ENCODE measurements at places on chromosomes 2 and 18. TPM values are rescaled to one million over a fixed set of nuclear protein-coding genes. Genes with fewer than 3 reads are reported as not detected.

GRCh38 chr2:181660181-181660580 is 3.3 kb upstream of the CERKL start:
- H3K27ac ChIP-seq: no peak overlapping the region
- H3K36me3 ChIP-seq: no peaks in the 10 kb centered on the region
- H3K4me1 ChIP-seq: no peaks in the 10 kb centered on the region
- peaks cover under 1% of the 10 kb centered on the region for H3K27me3 ChIP-seq
- DNase-seq: no peak

GRCh38 chr2:174573621-174574081 is 24.0 kb downstream of the WIPF1 start:
- DNase-seq: no peak
- H3K27me3 ChIP-seq: no peaks in the 10 kb centered on the region
- H3K27ac ChIP-seq: no peak overlapping the region
- peaks cover 4% of the 10 kb centered on the region for H3K4me1 ChIP-seq
- H3K36me3 ChIP-seq: no peaks in the 10 kb centered on the region

GRCh38 chr2:102296449-102296848 is 14.9 kb upstream of the IL1RL1 start:
- H3K4me3 ChIP-seq: no peak overlapping the region
- no peaks in the 10 kb centered on the region for H3K4me1 ChIP-seq
- no peaks in the 10 kb centered on the region for H3K36me3 ChIP-seq
- H3K27me3 ChIP-seq: no peaks in the 10 kb centered on the region
- H3K27ac ChIP-seq: no peak overlapping the region
- DNase-seq: no peak

- no peak overlapping the region for H3K27ac ChIP-seq
- no peaks in the 10 kb centered on the region for H3K36me3 ChIP-seq
- H3K4me1 ChIP-seq: no peaks in the 10 kb centered on the region
- H3K27me3 ChIP-seq: no peaks in the 10 kb centered on the region
Observed at GRCh38 chr2:183995632-183996031, 602.7 kb upstream of the ZNF804A start.

Gene CDH2
- total RNA-seq: 49.5 TPM

DNA sequence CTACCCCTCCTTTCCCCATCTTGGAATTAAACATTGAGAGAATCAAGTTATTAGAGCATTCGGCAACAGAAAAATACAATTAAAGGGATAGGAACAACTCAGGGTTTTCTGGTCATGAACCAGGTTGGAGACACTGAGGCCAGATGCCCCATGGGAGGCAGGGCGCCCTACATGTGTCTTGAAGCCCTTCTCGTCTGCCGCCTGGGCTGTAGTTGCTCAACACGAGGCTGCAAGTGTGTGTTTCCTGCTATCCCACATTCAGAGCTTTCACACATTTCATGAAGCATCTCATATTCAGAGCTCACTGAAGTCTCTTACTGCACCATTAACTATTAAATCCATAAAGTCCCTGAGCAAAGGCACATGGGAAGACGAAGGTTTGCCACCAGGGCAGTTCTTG is 28.8 kb downstream of the TTC39C start:
- no peak for DNase-seq
- H3K36me3 ChIP-seq: no peaks in the 10 kb centered on the region
- no peaks in the 10 kb centered on the region for H3K27me3 ChIP-seq
- H3K4me3 ChIP-seq: no peak overlapping the region
- no peak overlapping the region for H3K27ac ChIP-seq

GRCh38 chr2:127032621-127033020 is 74.3 kb downstream of the BIN1 start:
- peaks cover 7% of the 10 kb centered on the region for H3K4me1 ChIP-seq
- no peak for DNase-seq
- no peak overlapping the region for H3K4me3 ChIP-seq
- no peak overlapping the region for H3K27ac ChIP-seq
- no peaks in the 10 kb centered on the region for H3K36me3 ChIP-seq

DNA sequence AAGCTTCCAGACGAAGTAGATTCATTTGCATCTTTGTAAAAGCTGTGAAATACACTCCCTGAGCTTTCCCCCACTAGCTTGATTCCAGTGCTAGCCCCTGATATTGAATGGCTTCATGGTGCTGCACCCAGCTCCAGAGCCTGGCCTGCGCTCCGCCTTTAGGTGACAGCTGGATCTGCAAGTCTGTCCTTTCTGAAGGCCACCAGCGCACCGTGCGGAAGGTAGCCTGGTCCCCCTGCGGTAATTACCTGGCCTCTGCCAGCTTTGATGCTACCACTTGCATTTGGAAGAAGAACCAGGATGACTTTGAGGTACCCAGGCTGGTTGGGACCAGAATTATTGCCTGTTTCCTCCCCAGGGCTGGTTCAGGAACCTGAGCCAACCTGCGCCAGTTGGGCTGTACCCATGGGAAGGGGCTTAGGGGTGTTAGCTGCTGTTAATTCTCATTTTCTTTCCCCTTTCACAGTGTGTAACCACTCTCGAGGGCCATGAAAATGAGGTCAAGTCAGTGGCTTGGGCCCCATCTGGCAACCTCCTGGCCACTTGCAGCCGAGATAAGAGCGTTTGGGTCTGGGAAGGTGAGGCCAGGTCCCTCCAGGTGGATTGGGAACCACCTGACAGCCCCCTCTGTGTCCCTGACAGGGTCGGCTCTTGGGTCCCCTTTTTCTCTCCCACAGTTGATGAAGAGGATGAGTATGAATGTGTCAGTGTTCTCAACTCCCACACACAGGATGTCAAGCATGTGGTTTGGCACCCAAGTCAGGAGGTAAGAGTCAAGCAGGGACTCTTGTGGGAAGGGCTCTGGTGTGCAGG is 1.3 kb downstream of the CIAO1 start:
- peaks cover 32% of the 10 kb centered on the region for H3K4me1 ChIP-seq
- H3K36me3 ChIP-seq: peaks cover 25% of the 10 kb centered on the region
- no peaks in the 10 kb centered on the region for H3K27me3 ChIP-seq
- no peak overlapping the region for H3K4me3 ChIP-seq
- DNase-seq: no peak

Gene CDH20
- total RNA-seq: 0.09 TPM

Gene GRHL1
- total RNA-seq: 13.7 TPM

GRCh38 chr2:190759749-190760213 is 110.9 kb downstream of the NAB1 start:
- H3K4me1 ChIP-seq: no peaks in the 10 kb centered on the region
- H3K27me3 ChIP-seq: peaks cover 2% of the 10 kb centered on the region
- H3K27ac ChIP-seq: no peak overlapping the region
- H3K36me3 ChIP-seq: no peaks in the 10 kb centered on the region
- H3K4me3 ChIP-seq: no peak overlapping the region
- DNase-seq: no peak

DNA sequence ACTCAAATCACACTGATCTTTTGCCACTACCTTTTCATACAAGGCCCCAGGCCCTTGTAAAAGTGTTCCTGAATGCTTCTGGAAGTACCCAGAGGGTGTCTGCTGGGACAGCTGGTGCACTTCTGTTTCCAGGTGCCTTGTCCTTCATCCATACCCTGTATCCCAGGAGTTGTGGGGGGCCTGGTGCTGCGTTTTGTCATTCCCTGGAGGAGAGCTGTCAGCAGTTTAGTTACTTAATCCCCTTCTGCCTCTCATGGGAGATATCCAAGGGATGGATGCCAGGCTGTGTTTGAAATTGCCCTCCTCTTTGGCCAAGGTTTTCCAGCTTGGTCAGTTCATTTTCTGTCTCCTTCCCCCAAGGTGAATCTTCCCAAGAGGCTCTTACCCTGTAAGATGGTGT is 158.3 kb downstream of the WDSUB1 start:
- no peak overlapping the region for H3K27ac ChIP-seq
- H3K27me3 ChIP-seq: no peaks in the 10 kb centered on the region
- no peak for DNase-seq
- no peak overlapping the region for H3K4me3 ChIP-seq
- no peaks in the 10 kb centered on the region for H3K4me1 ChIP-seq

Measured in liver (tissue), 10 donors.